CD8-positive, alpha-beta T cell (primary cell): ENCODE measurements at places on chromosomes 11 and 22.

DNA sequence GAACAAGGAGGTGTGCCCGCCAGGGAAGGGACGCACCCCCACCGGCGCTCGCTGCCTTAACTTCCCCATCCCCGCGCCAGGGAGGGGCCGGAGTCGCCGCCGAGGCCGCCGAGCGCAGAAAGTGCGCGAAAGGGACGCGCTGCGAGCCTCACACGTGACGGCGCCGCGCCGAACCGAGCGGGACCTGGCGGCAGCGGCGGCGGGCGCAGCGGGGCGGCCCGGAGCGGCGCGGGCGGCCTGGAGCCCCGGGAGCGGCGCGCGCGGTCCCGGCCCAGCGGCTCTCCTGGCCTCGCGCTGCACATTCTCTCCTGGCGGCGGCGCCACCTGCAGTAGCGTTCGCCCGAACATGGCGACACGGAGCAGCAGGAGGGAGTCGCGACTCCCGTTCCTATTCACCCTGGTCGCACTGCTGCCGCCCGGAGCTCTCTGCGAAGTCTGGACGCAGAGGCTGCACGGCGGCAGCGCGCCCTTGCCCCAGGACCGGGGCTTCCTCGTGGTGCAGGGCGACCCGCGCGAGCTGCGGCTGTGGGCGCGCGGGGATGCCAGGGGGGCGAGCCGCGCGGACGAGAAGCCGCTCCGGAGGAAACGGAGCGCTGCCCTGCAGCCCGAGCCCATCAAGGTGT lies at the start of gene SORL1:
Gene SORL1 (plus strand): TSS at position 329 of the 623 bp plus-strand sequence. CDS start 18 bp downstream, at position 347.
- peak; percentile 89 for DNase-seq

GRCh38 chr22:49372530-49373288 lies 455.0 kb downstream of the BRD1 start:
- DNase-seq = peak; percentile 36

DNA sequence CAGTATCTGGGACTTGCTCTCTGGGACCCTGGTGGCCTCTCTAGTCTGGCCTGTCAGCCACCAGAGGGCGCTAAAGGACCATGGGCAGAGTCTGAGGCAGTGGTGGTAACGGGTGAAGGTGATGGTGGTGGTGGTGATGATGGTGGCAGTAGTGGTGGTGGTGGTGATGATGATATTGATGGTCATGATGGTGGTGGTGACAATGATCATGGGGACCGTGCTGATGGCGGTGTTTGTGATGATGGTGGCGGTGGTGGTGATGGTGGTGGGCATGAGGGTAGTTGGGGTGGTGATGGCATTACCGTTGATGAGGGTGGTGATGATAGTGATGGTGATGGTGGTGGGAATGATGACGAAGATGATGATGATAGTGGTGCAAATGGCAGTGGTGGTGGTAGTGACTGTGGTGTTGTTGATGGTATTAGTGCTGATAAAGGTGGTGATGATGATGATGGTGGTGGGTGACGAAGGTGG lies 16.0 kb downstream of the TRPM5 start:
- peak; percentile 89 for DNase-seq

DNA sequence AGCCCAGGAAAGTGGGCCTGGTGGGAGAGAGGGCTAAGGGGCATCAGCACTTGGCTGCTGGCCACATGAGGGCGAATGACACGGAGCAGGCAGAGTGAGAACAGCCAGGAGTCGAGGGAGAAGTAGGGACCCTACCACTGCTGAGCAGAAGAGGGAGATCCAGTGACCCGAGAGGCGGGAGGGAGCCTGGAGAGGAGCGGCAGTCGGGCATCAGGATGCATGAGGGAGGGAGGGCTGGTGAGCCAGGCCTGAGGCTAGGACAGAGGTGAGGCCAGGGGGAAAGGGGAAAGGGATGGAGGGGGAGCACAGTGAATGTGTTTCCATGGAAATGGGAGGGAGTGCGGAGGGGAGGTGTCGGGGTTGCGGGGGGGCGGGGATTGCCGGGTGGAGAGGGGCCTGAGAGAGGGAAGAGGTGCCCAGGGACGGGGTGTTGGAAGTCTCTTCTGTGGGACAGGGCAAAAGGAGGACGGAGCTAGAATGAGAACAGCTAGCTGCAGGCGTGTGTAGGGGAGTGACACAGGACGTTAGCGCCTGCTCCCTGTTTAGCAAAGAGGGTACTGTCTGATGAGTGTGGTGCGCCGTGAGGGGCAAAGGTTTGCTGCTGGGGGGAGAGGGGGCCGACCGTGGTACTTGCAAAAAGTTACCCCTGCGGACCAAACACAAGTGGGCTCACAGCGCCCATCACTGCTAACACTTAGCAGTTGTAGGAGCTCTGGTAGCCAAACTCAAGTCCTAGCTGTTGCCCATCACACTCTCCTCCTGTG lies 37.1 kb upstream of the WNT11 start:
- no peak for DNase-seq

DNA sequence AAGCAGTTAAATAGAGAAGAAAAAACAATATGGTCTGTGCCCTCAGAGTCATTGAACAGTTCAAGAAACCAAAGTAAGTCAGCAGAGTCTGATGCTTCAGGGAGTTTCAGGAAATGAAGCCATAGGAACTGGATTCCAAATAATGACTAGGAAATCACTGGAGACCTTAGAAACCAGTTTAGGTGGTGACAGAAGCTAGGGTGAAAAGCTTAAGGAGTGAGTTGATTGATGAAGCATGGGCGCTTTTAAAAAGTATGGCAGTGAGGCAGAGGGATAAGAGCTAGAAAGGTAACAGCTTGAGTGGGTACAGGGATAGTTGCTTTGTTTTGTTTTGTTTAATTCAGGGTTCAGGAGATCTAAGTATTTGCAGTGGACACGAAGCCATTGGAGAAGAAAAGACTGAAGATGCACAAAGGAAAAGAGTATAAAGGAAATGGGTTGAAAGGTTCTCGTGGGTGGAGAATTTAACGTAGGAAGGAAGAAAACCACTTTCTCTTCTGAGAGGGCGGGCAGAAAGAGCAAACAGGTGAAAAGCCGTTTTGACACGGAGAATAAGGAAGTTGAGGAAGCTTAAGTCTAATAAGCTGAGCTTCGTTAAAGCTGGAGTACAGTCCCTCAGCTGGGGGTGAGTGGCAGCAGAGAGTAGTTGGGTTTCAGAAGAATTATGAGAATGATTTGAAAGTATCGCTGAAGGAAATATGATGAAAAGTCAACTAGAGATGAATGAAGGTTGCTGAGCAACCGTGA lies 14.8 kb downstream of the SGSM3 start:
- peak; percentile 33 for DNase-seq

GRCh38 chr11:127996825-127997224 lies 590.5 kb downstream of the ETS1 start:
- DNase-seq = no peak

DNA sequence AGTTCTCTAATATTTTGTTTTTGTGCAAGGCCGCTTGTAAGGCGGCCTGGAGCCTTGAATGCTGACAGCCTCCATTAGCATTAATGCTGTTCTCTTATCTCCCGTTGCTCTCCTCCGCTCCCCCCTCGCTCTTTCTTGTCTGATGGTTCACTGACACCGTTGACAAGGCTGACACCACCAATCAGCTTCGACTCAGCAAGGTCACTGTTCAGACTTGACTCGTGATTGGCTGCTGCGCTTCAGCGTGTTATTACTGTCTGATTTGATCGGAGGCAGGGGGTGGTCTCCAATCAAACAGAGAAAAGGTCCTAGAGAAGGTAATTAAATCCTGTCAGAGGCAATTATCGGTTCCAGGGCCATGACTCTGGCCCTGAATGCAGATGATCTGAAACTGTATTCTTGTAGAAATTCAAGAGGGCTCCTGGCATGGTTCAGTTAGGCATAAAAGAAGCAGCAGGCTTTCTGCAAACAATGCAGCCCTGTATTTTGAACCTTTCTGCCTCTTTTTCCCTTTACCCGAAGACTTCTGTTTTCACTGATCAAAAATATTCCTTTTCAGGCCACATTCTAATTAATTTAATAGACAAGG lies 49.3 kb upstream of the MPPED2 start:
- DNase-seq = no peak

GRCh38 chr11:22742157-22742613 lies 75.8 kb downstream of the GAS2 start:
- no peak for DNase-seq

DNA sequence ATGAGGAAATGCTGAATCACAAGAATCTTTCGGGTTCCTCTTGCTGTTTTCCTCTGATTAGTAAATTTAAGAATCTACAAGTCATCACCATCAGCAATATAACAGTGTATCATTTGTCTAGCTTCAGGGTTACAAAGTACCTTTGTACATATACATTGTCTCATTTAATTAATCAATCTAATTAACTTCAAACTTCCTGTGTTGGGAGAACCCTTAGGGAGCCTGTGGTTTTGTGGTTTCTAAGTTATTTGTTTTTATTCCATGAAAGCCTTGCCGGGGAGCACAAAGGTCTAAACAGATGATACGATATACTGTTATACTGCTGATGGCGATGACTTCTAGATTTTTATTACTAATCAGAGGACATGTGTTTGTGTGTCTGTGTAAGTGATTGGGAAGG lies 41.0 kb downstream of the TIMP3 start:
- no peak for DNase-seq

GRCh38 chr22:20523086-20523983 lies 15.9 kb downstream of the MED15 start:
- peak; percentile 38 for DNase-seq

DNA sequence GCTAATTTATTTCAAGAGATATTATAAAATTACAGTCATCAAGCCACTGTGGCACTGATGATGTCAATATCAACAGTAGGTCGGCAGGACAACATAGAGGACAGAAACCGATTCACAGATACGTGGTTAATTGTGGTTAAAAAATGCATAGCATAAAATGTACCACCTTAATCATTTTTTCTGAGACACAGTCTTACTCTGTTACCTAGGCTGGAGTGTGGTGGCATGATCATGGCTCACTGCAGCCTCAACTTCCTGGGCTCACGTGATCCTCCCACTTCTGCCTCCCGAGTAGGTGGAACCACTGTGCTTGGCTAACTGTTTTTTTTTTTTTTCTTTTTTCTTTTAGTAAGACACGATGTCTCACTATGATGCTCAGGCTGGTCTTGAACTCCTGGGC lies 21.0 kb upstream of the TOLLIP start:
- DNase-seq = no peak

DNA sequence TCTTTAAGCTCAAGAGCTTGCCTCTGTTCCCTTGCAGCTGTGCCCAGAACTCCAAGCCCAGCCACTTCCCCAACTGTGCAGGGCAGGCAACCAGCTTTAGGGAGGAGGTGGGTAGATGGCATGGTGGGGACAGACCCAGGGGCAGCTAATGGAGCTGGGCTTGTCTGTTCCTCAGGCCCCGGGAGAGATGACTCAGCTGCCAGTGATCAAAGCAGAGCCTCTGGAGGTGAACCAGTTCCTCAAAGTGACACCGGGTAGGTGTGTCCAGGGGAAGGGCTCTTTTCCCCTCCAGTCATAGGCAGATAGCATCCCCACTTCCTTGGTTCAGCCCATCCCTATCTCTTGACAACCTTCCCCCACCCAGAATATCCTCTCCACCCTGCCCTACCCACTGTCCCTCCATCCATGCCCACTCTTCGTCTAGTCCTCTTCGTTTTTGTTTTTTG lies 32.4 kb downstream of the CREB3L1 start:
- DNase-seq = no peak

DNA sequence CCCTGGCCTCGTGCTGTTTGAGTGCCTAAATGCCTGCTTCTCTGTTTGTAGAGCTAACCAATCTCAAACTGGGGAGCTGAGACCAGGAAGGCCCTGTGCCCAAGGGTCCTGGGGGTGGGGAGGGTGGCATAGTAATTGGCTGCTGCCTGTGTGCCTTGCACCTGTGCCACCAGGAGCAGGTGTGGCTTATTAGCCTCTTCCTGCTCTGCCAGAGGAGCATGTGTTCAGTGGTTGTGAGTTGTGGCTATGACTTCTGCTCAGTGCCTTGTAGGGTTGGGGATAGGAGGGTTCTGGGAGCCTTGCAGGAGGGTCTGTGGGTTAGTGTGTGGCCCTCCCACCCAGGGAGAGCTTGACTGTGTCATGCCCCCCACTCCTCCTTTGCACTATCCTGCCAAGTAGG lies 109.2 kb downstream of the ZBTB16 start:
- no peak for DNase-seq

DNA sequence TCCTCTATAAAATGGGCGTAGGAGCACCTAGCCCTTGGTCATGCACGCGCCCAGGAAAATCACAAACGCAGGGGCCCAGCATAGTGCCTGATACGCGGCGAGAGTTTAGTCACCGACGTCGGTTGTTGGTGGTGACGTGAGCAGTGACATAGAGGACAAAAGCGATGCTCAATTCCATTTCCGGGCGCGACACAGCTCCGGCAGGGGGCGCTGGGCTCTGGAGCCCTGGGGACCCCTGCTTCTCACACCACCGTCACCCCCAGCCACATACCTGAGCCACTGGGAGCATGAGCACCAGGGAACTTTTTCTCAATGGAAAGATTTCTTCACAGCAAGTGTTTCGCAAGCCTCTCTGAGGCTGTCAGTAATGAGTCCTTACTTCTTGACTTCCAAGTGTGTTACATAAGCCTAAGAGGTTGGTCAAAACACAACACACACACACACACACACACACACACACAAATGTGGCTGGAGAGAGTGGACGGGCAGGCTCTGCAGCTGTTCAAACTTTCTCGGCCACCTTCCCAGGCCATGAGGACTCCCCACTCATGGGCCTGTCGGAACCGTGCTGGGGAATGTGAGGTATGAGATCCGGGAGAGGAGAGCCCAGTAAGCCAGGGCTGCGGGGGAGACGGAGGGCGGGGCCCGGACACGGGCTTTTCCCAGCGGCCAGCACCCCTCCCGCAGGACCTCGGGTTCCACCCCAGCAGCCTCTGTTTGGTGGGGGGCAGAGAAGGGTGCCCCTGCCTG lies 36.9 kb upstream of the LINC01488 start:
- DNase-seq = no peak

- no peak for DNase-seq
Measured at GRCh38 chr11:8081591-8082250, 710 bp downstream of the TUB start.

DNA sequence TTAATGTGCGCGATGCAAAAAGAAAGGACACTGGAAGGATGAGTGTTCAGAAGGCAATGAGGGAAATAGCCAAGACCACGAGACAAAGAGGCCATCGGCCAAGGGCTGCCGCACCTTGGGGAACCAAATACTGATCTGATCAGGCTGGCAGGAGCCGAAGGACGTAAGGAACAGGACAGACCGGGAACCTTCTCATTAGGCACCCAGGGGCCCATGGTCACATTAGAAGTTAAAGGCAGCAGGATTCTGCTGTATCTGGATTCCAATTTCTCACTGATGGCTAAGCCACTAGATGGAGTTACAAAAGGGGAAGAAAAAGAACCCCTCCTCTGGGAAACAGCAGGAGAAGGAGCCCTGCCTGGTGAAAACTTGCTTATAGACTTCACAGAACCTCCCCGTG lies 28.8 kb upstream of the CPT1A start:
- DNase-seq = no peak

- DNase-seq = peak; percentile 57
Measured at GRCh38 chr11:67356864-67357561, 3.7 kb upstream of the POLD4 start.

DNA sequence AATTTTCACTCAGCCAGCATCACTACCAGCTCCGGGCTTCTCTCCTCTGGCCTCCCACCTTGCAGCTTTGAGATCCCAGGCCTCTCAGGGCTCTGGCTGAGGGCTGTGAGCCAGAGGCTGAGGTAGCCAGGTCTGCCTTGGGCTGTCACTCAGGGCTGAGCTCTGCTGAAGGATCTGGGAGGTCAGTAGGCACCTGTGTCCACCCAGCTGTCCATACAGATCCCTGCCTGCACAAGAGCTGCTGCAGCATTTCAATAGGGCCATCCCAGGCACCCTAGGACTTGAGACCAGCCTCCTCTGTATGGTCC lies 12.6 kb downstream of the KCNQ1OT1 start:
- DNase-seq = no peak

- no peak for DNase-seq
Measured at GRCh38 chr22:44259366-44260215, 53.2 kb downstream of the SHISAL1 start.

- DNase-seq = no peak
Measured at GRCh38 chr11:75773595-75774353, 5.2 kb downstream of the DGAT2 start.
